ENCODE measurements at places on chromosomes 12 and 14. TPM values are rescaled to one million over a fixed set of nuclear protein-coding genes. Genes with fewer than 3 reads are reported as not detected.

Gene CLEC1B
- total RNA-seq: not detected

Gene MYH6
- total RNA-seq: not detected

Gene LACRT
- not detected for total RNA-seq

Gene TSPAN19
- total RNA-seq: 0.10 TPM

DNA sequence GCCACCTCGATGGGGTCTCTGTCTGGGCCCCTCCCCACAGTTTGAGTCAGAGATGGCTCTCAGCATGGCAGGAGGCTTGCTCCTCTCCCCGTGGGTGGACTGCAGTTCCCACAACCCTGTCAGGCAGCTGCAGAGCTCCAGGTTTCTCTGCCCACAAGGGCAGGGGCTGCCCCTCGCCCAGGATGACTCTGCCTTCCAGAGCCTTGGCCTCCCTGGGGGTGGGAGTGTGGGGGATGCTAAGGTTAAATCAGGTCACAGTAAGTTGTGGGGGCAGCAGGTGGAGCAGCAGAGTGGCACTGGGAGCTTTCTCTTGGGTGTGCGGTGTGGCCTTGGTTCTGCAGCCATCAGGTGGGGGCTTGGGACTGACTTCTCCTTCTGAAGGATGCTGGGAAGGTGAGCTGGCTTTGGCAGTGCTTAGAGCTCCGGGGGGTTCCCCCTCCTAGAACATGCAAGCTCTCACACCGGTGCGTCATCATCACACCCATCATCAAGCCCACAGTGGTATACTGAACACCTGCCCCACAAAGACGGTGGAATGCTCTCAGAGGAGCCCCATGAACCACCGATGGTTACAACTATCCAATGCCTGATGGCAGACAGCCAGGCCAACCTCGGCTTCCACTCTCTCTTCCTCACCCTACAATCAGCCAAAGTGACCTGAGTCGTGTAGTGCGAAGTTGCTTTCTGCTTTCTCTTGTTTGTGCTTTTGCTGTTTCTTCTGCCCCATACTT lies 39.7 kb downstream of the ERH start:
- peak; percentile 60 for DNase-seq

GRCh38 chr12:88998421-88998820 lies 353.9 kb downstream of the DUSP6 start:
- no peak for DNase-seq

DNA sequence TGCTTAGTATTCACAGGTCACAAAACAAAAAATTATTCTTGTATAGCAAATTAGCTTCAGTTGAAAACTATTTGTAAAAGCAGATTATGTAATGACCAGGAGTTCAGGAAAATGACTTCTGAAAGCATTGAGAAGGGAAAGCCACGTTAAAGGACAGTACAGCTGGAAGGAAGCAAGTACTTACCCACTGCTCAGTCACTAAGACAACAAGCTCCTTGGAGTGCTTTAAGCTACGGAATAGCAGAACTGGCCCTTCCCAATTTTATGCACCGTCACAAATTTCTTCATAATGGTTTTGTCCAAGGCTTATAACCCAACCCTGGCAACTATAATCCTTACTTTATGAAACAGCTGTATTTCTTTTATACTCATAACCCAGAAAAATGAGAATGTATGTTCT lies 13.0 kb upstream of the SNAPC1 start:
- DNase-seq: no peak

DNA sequence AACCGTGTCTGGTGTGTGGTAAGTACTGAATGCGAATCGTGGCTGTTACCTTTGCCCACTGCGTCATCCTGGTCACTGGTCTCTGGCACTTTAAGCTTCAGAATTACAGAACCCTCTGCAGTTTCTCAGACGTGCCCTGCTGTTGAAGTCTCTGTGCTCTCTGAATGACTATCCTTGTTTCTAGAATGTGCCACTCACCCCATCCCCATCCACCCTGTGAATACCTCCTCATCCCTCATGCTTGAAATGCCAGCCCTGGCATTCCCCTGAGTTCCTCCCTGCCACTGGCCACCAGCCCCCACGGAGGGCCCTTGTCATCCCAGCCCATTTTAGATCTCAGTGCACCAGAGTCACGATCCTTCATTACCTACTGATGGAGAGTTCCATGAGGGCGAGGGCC lies 21.3 kb downstream of the TPCN1 start:
- DNase-seq: no peak

- DNase-seq: peak; percentile 93
Observed at GRCh38 chr12:120261951-120262851, 3.3 kb downstream of the PXN start.

DNA sequence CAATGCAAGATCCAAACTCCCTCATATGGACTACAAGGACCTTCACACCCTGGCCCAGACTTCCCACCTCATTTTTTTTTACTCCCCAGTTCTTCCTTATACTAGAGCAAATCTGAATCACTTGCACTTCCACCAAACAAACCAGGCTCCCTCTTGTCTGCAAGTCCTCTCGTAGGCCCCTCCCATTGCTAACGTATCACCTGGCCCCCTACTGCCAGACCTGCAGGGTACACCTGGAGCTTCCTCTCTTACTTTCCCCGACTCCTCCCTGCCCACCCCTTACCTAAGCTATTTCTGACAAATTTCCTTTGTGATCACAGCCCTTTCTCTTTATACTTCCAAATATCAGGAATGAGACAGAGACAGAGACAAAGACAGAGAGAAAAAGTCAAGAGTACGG lies 463.9 kb downstream of the GALC start:
- no peak for DNase-seq

DNA sequence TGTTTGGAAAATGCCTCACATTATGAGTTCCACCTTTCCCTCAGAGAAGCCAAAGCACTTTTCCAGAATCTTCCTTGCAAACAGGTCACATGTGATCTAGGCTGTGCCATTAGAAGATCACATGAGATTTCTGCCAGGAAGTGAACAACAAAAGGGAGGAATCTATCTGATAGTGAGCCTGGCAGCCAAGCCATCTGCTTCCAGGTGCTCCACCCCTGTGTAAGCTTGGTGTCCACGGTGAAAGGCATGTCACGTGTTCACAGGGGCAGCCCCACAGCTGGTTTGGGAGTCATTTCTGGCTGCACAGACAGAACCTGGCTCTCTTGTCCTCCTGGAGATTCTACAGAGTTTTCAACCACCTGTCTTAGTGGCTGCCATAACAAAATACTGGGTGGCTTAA lies 3.5 kb upstream of the KSR2 start:
- no peak for DNase-seq

GRCh38 chr14:56241461-56241860 lies 123.2 kb downstream of the PELI2 start:
- DNase-seq: no peak

DNA sequence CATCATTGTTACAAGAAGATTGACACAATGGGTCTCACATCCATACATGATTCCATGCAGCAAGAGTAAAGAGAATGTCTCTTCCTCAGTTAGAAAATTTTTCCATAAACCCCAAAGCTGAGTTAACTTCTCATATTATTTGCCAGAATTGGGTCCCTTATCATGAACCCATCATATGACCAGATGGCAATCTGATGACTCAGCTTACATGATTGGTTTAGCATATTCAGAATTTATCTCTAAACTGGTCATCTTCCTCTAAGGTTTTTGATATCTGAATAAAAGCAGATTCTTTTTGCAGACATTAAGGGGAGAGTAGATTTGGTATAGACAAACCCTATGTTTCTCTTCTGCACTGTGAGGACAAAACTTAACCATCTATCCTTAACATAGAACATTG lies 174.9 kb downstream of the PIK3C2G start:
- no peak for DNase-seq

DNA sequence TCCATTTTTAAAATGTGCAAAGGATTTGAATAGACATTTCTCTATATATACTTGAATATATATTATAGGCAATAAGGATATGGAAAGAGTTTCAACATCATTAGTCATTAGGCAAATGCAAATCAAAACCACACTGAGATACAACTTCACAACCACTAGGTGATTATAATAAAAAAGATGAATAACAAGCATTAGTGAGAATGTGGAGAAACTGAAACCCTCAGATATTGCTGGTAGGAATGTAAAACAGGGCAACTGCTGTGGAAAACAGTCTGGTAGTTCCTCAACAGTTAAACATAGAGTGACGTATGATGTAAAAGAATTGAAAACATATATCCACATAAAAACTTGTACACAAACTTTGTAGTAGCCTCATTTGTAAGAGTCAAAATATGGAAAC lies 11.7 kb upstream of the BATF start:
- DNase-seq: no peak

GRCh38 chr12:22687361-22688076 lies 62.5 kb downstream of the ETNK1 start:
- peak; percentile 83 for DNase-seq

- no peak for DNase-seq
Observed at GRCh38 chr14:33777681-33778080, 173.2 kb downstream of the EGLN3 start.

- DNase-seq: peak; percentile 72
Observed at GRCh38 chr14:80095623-80096022, 115.7 kb downstream of the DIO2 start.

DNA sequence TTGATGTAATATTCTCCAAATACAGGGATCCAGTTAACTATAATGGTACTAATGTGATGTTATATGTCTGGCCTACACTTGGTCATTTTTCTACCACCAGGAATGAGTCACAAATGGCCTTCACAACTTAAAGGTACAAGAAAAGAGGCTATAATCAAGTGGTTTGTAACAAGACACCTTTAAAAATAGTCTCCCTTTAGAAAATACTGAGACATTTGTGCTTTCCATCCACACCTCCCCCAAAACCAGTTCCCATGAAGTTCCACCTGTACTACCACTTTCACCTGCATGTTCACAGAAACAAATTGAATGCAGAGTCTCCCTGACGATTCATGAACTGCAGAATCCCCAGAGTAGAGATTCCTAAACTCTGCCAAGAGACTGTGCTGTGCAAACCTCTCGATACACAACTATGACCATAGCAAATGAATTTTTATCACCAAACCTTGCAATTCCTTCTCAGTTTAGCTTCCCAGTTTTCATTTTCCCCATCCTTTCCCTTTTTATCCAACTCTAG lies 6.0 kb downstream of the BTG1 start:
- DNase-seq: peak; percentile 40

- no peak for DNase-seq
Observed at GRCh38 chr12:121524196-121524916, 56.5 kb downstream of the KDM2B start.

GRCh38 chr12:127081058-127081457 lies 1185.9 kb upstream of the TMEM132C start:
- peak; percentile 23 for DNase-seq
